NCI-H2227 treated with DMSO at 0.1 percent for 48 hours (cell line): ENCODE measurements at places on chromosomes 6 and 20.

DNA sequence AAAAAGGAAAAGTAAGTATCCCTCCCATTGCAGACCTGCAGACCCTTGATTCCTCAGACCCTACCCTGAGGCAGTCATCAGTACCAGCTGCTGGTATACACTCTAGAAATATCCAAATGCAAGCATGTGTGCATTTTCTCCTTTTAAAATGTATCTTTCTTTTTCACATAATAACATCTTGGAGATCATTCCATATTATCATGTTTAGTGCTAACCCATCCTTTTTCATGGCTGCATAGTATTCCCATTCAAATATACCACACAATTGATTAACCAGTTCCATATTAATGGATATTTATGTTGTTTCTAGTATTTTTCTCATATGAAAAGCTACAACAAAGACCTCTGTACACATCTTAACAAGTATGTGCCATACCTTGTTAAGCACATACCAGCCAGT is 70.8 kb downstream of the BLOC1S5 start:
- DNase-seq, result no peak

DNA sequence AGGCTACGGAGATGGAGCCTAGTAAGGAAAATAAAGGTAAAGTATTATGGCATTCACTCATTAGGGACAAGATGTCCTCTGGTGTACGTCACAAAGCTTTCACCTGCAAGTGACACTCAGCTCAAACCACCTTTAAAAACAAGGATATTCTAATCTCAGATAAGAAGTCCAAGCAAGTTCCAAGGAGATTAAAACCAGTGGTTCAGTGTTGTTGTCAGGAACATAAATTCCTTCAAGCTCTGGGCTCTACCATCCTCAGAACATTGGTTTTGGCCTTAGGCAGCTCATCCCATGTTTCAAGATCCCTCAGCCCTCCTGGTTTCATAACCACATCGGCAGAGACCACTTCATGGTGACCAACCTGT is 116.5 kb downstream of the LY86 start:
- no peak for DNase-seq

- no peak for DNase-seq
Measured at GRCh38 chr20:14829906-14830305, 492.5 kb upstream of the FLRT3 start.

DNA sequence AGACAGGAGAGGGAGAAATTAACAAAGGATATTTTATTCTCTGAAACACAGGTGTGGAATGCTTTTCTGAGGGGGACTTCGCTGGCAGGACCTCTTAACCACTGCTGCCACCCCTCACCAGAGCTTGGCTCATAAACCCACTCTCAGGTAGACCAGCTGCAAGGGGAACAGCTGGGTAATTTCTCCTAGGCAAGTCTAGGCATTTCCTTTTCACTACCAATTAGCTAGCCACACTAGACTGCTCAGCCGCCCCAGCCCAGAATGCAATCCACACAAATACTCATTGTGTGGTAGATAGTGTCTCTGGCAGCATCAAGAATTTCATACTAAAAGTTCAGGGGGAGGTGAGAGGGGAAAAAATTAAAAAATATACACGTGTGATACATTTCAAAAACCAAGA is 267.6 kb upstream of the ID4 start:
- no peak for DNase-seq

DNA sequence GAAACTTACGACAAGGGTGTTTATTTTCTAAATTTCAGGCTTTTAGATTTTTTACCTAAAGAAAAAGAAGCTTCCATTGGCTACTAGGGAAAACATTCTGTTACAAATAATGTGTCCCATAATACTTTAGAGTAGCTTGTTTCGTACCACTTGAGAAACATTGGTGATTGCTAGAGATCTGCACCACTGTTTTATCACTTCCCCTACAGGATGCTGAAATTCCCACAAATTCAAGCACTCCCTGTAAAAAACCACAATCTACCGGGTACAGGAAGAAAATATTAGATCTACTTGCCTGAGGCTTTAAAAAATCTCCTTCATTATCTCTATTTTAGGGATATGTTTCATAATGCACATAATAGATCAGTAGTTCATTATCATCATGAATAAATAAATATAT is 29.9 kb downstream of the SEL1L2 start:
- DNase-seq, result no peak

- no peak for DNase-seq
Measured at GRCh38 chr6:157314705-157315321, 8.5 kb downstream of the TMEM242 start.

- DNase-seq, result no peak
Measured at GRCh38 chr20:48350313-48350988, 477.3 kb downstream of the PREX1 start.

DNA sequence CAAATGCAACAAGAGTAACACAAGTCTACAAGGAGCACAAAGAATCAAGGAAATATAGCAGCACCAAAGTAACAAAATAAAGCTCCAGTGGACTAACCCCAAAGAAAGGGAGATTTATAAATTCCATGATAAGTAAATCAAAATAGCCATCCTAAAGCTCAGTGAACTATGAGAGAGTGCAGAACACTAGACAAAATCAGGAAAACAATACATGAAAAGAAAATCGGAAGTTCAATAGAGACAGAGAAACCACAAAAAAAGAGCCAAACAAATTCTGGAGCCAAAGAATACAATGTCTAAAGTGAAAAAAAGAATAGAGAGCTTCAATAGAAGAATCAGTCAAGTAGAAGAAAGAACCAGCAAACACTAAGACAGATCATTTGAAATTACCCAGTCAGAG is 247.3 kb upstream of the TENT5A start:
- no peak for DNase-seq

DNA sequence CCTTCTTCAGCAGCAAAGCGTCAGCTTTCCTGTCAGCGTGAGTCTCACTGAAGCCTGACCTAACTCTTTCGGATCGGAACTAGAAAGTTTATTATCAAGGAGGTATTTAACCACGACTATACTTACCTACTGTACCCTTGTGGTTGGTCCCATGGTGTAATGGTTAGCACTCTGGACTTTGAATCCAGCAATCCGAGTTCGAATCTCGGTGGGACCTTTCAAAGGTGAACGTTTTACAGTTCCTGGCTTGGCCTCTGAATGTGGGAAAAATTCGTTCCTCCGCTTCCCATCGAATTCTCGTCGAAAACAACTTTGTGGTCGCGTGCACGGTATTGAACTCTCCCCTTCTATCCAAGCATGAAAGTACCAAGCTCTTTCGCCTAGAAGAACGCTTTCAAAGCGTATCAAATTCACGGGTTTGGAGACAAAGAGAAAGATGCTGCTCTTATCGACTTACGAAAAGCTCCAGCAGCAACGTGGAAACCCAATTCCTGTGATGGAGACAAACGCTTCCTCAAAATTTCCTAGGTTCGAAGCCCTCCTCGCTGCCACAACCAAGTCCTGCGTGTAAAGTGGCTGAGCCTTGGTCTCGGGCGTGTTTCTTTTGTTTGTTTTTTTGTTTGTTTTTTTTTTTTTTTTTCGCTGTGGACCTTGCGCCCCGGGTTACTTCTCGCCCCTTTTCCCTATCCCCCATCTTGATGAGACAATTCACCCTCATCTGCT is 63.7 kb downstream of the GPX5 start:
- DNase-seq, result peak; percentile 54

- DNase-seq, result no peak
Measured at GRCh38 chr6:126341126-126341525, 1.2 kb downstream of the CENPW start.

- no peak for DNase-seq
Measured at GRCh38 chr6:123668965-123669591, 32.3 kb upstream of the TRDN start.

DNA sequence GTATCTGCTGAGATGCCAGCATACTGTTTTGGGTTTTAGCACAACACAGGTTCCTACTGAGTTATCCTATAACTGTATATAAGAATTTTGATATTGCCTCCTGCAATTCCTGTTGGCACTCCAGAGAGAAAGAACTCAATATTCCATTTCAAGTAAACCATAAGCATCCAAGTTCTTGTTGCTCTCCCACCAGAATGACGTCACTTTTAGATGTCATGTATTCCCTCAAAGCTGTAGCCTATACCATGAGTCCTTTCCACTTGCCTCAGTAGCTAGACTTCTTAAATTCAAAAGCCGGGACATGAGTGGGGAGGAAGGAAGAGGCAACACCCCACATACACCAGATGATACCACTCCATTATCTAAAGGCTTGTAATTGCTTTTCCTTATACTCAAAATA is 171.5 kb downstream of the ALDH8A1 start:
- DNase-seq, result no peak

DNA sequence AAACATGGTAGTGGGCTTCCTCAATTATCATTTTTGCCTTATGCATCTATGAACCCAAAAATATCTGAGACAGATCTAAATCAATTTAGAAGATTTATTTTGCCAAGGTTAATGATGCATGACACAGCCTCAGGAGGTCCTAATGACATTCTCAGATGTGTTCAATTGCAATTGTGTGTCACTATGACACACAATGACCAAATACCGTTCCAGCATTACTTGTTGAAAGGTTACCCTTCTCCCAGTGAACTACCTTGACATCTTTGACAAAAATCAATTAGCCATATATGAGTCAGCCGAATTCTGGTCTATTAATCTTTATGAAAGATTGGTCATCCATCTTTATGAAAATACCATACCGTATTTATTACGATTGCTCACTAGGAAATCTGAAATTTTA is 592.5 kb upstream of the GJE1 start:
- DNase-seq, result no peak

- DNase-seq, result peak; percentile 12
Measured at GRCh38 chr6:28000351-28001045, 43.5 kb downstream of the OR2B6 start.

- DNase-seq, result no peak
Measured at GRCh38 chr6:55034752-55035151, 139.6 kb upstream of the HCRTR2 start.

DNA sequence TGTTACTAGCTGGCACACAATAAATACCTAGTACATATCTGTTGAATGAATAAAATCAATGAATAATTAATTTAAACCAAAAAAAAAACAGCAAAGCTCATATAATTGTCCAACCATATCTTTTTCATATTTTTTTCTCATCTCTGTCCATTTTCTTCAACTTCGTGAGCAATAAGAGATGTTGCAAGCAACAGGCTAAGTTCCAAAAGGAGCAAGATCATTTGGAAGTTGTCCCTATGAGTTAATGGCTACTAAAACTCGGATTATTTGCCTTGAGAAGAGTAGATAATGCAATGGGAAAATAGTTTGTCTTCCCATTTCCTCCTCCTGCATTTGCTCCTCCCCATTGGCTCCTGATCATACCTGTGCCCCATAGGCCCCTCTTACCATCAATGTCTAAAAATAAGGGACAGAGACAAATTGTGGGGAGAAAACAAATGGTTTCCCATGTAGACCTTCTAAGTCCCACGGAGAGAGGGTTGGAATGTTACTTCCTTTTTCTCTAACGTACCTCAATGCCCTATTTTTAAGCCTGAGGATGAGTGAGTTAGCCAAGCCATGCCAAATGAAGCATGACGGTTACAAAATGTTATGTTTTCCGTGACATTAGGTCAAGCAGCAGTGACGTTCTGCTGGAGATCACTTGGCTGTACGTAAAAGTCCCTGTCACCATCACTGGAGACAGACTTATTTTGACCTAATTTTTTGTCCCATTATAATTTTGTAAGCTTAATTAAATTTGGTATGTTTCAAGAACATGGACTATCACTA is 217.3 kb upstream of the PREP start:
- no peak for DNase-seq
